ENCODE measurements at places on chromosomes 7 and 10. TPM values are rescaled to one million over a fixed set of nuclear protein-coding genes. Genes with fewer than 3 reads are reported as not detected.
A peak's percentile ranks its signal among the peaks of the same experiment; 100 is the strongest.

- H3K4me3 ChIP-seq = no peak overlapping the region
- H3K27me3 ChIP-seq = no peaks in the 10 kb centered on the region
- no peak overlapping the region for H3K27ac ChIP-seq
- H3K36me3 ChIP-seq = no peaks in the 10 kb centered on the region
- DNase-seq = peak; percentile 21
These were observed 30.8 kb downstream of the CHCHD3 start for GRCh38 chr7:133051066-133051465.

DNA sequence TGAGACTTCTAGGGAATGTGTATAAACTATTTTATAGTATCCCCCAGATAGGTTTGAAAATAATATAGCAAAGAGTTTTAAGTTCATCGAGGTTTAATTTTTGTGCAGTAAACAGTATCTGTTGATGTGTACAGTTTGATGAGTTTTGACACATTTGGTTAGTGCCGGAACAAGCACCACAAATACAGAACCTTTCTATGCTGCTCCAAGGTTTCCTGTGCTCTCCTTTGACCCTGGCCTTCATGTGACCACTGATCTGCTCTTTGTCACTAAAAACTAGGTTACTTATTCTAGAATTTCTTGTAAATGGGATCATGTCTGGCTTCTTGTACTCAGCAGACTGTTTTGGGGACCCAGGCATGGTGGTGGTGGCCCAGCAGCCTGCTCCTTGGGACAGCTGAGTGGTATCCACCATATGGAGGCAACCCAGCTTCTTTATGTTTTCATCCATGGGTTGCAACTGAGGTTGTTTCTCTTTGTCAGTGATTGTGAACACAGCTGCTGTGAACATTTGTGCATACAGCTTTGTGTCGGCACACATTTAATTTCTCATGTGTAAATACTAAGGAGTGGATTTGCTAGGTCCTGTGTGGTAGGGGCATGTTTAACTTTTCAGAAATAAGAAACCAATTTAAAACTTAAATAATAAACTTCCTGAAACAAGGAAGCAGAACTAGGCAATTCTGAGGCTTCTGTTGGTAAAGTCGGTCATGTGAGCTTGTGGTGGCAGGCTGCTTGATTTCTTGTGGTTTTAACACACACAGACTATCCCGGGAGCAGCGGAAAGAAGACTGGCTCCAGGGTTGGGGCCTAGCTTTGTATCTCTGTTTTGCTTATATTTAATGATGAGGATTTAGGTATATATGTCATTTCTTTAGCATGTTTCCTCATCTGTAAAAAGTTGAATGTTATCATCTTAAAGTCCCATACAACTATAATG lies 219.4 kb downstream of the ABCA13 start:
- H3K27ac ChIP-seq = no peak overlapping the region
- H3K36me3 ChIP-seq = no peaks in the 10 kb centered on the region
- DNase-seq = no peak
- no peaks in the 10 kb centered on the region for H3K4me1 ChIP-seq
- no peak overlapping the region for H3K4me3 ChIP-seq

DNA sequence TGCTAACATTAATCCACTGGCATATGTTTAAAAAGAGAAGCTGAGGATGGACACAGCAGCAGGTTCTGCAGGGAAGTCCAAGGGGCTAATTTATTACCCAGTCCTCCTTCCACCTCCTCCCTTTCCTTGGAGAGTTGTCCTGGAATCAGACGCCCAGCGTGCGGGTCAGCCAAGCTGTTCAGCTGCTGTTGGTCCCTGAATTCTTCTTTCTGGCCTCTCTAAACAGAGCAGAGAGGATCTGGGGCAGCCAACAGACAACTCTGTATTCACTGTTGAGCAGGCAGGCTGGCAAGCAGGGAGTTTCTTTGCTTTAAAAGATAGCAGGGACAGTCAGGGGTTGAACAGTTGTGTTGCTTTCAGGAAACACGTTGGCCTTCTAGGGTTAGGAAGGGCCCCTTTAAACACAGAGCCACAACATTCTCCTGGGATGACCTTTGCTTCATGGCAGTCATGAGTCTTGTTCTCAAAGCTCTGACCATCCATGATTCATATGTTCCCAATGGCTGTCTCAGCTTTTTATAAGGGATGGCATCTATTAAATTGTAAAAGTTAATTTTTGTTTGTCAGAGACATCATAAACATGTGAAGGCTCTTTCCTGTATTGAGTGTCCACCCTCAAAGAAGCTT lies 217.0 kb downstream of the CREB5 start:
- no peaks in the 10 kb centered on the region for H3K36me3 ChIP-seq
- DNase-seq = no peak
- H3K4me3 ChIP-seq = no peak overlapping the region

DNA sequence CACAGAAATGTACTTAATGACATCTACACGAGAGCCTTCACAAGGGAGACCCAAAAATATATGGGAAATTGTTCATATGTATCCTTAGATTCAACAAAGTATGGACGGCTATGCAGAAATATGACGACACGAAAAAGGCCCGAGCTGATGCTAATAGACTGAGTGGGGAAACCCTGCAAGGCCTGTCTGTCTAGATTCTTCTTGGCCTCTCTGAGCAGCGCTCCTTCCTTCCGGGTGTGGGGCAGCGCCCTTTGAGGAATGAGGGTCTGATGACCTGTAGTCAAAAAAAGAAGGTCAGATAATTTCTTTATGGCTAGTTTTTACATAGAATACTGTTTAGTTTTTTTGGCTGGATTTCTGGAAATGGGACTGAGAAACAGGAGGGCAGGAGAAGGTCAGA lies 192.8 kb upstream of the AKR1E2 start:
- no peaks in the 10 kb centered on the region for H3K27me3 ChIP-seq
- H3K4me1 ChIP-seq = peaks cover 1% of the 10 kb centered on the region
- H3K4me3 ChIP-seq = no peak overlapping the region
- no peak overlapping the region for H3K27ac ChIP-seq
- H3K36me3 ChIP-seq = no peaks in the 10 kb centered on the region

VWDE gene
- not detected for total RNA-seq

TSPAN12 gene
- total RNA-seq = 1.4 TPM

LDB3 gene
- total RNA-seq = 2.6 TPM
